ENCODE measurements at places on chromosomes 13 and 19.

DNA sequence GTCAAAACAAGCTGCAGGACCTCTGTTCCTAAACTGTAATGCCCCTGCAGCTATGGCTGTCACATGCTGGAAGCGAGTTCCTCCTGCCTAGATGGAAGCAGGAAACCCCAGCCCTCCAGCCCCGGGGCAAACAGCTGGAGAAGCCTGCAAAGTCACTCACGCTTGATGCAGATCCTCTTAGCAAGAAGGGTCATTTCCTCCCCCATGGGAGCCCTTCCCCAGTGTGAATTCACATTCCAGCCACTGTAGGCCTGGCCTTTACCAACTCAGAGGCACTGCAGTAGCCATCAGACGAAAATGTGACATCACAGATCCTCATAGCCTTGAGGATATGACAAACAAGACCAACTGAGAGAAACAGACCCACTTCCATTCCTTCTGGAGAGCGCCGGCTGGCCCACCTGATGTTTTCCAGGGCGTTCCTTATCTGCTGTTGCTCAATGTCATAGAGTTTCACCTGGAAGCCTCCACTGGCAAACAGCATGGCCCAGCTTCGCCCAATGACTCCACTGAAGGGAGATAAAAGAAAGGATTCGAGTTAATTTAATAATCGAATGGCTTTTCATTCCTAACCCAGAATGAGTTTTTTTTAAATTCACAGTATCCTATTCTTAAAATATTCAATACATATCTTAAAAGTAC is 13.5 kb downstream of the CRYL1 start:
- DNase-seq, result no peak

DNA sequence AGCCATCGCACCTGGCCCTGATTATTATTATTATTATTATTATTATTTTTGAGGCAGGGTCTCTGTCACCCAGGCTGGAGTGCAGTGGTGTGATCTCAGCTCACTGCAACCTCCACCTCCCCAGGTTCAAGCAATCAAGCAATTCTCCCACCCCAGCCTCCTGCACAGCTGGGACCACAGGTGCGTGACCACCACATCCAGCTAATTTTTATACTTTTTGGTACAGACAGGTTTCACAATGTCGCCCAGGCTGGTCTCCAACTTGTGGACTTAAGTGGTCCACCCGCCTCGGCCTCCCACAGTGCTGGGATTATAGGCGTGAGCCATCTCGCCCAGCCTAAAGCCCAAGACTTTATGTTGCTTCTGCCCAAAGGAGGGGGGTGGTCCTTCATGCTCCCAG is 6.0 kb upstream of the AP1M2 start:
- no peak for DNase-seq

GRCh38 chr13:74229242-74229641 is 95.0 kb upstream of the KLF12 start:
- no peak for DNase-seq

- DNase-seq, result no peak
Measured at GRCh38 chr19:2044709-2045500, 6.1 kb downstream of the MKNK2 start.

GRCh38 chr19:3014135-3014534 is 14.9 kb downstream of the TLE2 start:
- no peak for DNase-seq

- DNase-seq, result no peak
Measured at GRCh38 chr13:47407808-47408207, 511.0 kb upstream of the HTR2A start.

- DNase-seq, result no peak
Measured at GRCh38 chr13:31767175-31767900, 28.0 kb downstream of the RXFP2 start.

- no peak for DNase-seq
Measured at GRCh38 chr13:43473437-43473836, 313.3 kb downstream of the ENOX1 start.

DNA sequence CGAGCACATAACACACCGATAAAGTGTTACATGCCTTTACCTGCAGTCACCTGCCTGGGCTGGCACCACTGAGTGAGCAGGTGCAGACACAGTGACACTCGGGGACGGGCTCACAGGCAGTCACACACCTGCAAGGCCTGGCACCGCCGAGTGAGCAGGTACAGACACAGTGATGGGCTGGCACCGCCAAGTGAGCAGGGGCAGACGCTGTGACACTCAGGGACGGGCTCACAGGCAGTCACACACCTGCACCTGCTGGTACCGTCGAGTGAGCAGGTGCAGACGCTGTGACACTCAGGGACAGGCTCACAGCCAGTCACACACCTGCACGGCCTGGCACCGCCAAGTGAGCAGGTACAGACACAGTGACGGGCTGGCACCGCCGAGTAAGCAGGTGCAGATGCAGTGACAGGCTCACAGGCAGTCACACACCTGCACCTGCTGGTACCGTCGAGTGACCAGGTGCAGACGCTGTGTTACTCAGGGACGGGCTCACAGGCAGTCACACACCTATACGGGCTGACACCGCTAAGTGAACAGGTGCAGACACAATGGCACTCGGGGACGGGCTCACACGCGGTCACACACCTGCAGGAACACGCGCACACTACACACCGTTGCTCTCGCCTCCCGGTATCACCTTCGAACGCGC is 470 bp downstream of the ZNF835 start:
- peak; percentile 14 for DNase-seq

DNA sequence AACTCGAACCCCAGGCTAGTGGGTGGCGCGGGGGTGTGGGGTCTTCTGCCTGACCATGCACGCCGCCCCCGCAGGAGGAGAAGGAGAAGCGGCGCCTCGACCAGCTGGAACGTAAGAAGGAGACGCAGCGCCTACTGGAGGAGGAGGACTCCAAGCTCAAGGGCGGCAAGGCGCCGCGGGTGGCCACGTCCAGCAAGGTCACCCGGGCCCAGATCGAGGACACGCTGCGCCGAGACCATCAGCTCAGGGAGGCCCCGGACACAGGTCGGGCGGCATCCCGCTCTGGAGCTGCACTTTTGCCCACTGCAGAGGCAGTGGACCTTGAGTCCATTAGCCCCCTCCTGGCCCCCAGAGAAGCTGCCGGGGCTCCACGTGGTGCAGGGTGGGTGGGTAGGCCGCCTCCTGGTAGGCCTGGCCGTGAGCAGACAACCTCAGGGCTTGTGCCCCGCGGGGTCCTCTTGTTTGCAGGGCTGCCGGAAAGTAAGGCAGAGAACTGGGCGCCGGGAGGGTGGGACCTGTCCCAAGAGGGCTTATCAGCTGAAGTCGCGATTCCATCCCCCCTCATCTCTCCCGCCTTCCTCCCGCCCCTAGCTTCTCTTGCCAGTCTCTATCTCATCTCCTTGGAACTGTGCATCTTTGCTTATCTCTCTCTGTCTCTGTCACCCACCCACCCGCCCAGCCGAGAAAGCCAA is 9.9 kb downstream of the CCDC124 start:
- no peak for DNase-seq

DNA sequence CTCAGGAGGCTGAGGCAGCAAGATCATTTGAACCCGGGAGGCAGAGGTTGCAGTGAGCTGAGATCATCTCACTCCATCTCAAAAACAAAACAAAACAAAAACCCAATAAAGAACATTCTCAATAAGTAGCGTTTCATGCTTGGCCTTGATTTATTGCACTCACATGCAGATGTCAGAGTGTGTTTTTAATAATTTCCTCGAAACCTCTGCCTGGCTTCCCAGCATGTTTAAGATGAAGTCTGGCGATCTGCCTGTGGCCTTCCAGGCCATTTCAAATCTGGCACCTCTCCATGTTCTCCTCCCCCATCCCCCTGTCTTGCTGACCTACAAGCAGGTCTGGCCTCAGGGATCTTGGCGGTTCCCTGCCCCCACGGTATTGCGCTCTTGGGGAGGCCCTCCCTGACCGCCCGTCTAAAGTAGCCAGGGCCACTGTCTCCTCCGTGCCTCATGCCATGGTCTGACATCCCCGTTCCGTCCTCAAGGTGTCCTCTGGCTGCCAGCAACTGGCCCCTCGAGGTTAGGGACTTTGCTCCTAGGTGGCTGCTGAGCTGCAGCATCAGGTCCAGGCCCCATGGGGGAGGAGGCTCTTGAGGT is 1.6 kb downstream of the WDR88 start:
- DNase-seq, result no peak

DNA sequence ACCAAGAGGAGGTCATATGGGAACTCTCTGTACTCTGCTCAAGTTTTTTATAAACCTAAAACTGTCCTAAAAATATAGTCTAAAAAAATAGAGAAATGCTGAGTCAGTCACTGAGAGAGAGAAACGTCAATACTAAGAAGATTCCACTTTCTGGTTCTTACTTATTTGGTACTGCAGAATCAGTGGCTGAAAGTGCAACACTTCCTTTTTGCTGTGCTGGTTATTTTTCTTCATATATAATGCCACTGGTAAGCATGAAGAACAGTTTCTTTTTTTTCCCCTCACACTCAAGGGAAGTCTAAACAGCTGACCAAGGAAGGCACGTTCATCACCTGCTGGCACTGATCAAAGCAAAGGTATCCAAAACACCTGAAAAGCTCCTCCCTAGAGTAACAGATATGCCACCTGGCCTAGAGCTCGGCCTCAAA is 44.3 kb upstream of the N4BP2L1 start:
- no peak for DNase-seq

GRCh38 chr13:109541081-109541480 is 245.3 kb downstream of the IRS2 start:
- DNase-seq, result no peak

- no peak for DNase-seq
Measured at GRCh38 chr13:102721800-102722231, 27.0 kb upstream of the METTL21C start.

DNA sequence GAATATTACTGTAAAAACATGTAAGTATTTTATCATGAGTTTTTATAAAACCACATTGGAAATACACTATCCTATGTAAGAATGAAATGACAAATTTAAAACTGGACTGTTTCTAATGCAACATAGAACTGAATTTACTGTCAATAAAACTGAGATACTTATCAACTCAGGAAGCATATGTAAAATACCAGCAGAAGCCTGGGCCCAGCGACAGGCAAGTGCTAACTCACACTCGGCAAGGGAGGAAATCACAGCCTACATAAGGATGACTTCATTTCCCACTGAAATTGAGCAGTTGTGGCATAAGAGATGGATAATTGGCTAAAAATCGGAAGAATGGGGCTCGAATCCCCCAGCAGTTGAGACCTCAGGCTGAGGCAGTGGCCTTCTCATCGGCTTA is 12.1 kb downstream of the PROZ start:
- no peak for DNase-seq

DNA sequence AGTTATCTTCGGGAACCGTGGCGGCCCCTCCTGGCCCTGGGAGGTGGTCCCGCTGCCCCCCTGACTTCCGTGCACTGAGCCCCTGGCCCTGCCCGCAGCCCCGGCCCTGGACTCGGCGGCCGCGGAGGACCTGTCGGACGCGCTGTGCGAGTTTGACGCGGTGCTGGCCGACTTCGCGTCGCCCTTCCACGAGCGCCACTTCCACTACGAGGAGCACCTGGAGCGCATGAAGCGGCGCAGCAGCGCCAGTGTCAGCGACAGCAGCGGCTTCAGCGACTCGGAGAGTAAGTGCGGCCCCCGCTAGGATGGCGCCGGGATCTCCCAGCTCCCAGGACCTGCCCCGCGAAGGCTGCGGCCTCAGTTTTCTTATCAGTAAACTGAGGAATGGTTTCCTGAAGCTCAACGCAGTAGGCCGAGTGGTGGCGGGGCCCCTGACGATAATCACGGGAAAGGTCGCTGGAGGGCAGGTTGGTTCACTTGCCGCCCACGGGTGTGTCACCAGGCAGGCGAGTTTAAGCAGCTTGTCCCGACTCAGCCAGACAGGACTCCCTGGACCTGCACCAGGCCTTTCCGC is 924 bp downstream of the RGCC start:
- peak; percentile 68 for DNase-seq

- no peak for DNase-seq
Measured at GRCh38 chr19:15107061-15108010, at the start of gene SYDE1. SYDE1 (plus strand) TSS chr19:15107401; CDS start chr19:15107434, 33 bp downstream.

DNA sequence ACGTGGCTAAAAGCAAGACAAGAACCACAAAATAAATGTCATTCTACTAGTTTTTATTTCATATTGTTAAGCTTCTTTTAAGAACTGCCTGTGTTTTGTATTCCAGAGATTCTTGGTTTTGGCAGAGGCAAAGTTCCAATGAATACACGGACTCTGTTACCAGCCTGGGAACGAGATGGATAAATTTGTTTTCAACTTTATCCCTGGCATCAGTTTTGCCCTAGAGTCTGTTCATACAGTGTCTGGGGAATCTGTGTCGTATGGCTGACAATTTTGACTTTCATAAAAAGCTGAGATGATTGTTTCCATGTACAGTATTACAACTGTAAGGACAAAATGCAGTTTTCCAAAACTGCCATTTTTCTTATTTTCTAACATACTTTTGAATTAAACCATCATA is 327.6 kb downstream of the TBC1D4 start:
- no peak for DNase-seq

DNA sequence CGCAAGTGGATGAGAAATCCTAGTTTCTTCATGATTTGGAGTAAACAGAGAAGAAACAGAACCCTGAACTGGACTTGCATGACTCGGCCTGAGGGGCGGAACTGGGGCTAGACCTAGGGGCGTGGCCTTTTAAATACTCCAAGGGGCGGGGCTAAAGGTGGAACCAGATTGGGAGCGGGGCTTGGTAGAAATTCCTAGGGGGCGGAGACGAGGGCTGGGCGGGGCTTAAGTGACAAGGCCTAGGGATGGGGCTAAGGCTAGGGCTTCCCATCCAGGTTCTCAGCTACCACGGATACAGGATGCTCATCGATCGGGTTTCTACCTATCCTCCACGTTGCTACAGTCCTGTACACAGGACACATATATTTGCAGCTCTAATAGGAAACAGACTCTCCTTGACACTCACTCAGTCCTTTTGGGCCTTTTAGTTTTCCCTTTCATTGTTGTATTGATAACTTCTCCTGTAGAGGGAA is 372 bp upstream of the ZNF699 start:
- DNase-seq, result peak; percentile 87

Measured in stimulated activated CD4-positive, alpha-beta T cell treated with anti-CD3 and anti-CD28 coated beads, Interleukin-2, amount 100 ng/mL, for 24 hours (primary cell).